ENCODE measurements at places on chromosomes 6 and 20.
A peak's percentile ranks its signal among the peaks of the same experiment; 100 is the strongest.

- no peak for DNase-seq
These were observed 1.2 kb downstream of the TAB2 start for GRCh38 chr6:149318581-149319286.

DNA sequence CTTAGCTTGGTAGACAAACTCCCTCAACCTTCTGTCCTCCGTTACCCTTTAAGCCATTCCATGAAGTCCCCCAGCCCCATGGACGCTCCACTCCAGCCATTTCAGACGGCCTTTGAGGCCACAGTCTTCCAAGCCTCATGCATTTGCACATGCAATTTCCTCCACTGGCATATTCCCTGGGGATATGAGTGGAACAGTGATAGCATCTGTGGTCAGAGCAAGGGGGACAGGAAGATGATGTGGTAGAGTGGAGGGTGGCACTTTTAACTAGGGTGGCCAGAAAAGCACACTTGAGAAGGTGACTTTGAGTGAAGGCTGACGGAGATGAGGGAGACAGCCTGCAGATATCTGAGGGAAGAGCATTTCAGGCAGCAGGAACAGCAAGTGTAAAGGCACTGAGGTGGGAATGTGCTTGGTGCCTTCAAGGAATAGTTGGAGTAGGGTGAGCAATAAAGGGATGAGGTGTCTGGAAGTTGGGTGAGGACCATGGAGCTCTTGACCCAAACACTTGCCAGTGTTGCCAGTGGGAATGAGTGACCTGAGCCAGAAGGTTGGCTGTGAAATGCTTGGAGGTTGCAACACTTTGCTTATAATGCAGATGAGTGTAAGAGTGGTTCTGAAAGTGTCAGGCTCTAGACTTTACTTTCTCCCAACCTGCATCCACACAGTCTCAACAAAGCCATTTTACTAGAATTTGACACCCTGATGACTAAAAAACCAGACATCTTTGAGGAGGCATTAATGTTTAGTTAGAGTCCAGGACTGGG, 275.6 kb upstream of the SUPT3H start:
- no peak for DNase-seq

DNA sequence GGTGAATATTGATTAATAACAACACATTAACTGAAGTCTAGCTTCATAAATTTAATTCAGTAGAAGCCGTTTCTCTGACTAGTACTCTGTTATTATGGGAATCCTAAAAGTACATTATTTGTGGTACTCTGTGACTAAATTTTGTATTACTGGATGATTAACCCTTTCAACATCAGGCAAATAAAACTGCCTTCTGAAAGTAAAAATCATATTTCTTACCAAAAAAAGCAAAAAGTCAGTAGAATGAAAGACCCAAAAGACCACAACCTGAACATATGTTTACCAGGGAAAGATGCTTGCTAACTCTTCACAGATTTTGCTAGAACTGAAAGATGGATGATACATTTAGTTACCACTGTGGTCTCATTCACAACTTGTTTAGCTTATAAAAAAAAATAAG, 73.2 kb downstream of the AHI1 start:
- no peak for DNase-seq

- DNase-seq, result no peak
These were observed 67.5 kb downstream of the NDUFAF5 start for GRCh38 chr20:13852306-13852705.

- DNase-seq, result no peak
These were observed 337.9 kb downstream of the CD83 start for GRCh38 chr6:14455427-14455826.

GRCh38 chr6:105519954-105520353, 117.1 kb upstream of the PREP start:
- no peak for DNase-seq

DNA sequence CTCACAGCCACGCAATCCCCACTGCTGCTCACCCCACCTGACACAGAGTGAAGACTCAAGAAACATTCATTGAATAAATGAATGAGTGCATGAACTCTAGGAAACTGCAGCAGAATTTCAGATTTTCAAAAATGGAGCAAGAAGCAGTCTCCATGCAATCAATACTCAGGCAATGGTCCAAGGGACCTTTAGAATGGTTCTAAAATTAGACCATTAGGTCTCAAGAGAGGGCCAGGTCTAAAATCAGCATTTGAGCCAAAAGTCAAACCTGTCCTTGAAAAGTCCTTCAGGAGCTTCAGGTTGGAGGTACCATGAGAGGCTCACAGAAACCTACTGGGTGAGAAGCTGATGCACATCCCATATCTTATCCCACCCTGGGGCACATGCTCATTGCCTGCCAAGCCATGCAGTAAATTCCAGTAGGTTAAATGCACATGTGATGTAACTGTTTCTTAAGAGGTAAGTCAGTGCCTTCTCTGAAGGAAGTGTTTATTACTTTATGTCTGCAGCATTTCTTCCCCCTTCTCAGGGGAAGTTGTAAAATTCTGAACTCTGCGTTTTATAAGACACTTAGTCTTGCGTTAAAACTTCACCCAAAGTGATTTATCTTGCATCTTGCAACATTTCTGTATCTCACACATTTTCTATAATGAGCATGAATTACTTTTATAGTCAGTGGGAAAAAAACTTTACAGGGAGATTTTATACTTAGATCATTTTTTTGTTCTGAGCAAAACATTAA, 126.6 kb downstream of the ADAT2 start:
- no peak for DNase-seq

DNA sequence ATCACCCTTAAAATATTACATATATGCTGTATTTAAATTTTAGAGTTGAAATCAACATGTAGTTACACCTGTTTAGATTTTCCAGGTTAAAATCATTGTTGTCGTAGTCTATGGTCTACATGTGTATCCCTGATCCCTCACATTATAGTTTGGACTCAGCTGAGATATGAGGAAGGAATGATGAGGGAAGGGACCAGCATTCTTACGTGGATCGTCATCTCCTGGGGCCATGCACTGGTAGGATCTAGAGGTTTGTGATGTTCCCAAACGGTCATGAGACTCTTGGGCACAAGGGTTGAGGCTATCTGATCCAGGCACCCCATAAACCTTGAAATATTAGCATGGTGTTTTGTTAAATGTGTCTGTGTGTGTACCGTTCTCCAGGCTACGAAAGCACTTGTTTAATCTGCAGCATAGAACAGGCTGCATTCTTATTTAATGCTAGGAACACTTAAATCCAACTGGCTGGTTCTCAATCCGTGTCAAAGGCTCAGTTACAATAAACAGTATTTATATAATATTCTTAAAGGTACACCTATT, 55.4 kb downstream of the IPCEF1 start:
- DNase-seq, result no peak

DNA sequence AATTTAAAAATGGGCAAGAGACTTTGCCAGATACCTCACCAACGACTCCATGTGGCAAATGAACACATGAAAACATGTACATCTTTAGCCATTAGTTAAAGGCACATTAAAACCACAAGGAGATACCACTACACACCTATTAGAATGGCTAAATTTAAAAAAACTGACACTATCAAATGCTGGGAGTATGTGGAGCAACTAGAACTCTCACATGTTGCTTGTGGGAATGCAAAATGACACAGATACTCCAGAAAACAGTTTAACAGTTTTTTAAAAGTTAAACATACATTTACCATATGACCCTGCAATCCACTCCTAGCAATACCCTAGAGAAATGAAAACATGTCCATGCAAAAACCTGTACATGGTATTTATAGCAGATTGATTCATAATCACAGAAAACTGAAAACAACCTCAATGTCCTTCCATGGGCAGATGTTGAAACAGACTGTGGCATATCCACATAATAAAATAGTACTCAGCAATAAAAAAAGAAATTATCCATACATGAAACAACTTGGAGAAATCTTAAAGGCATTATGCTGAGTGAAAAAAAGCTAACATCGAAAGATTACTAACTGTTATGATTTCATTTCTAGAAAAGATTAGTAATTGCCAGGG, 1.9 kb downstream of the RAB23 start:
- DNase-seq, result no peak

- no peak for DNase-seq
These were observed 63.5 kb upstream of the SMIM29 start for GRCh38 chr6:34312259-34312658.

DNA sequence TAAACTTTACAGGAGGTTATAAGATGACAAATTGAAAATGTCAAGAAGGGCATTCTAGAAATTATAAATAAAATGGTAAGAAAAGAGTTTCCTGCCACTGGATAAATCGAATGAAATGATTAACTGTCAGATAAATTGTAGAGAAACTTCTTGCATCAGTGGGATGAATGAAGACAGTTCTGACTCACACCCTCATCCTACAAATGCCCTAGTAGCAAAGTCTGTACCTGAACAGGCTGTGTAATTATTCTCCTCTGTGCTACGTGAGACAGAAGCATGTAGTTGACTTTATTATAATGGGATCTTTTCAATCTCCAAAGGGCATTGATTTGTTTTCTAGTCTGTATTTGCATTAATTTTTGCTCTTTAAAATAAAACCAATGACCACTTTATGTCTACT, 47.3 kb downstream of the IYD start:
- no peak for DNase-seq

GRCh38 chr6:147508042-147508865, at the start of gene SAMD5:
SAMD5 (plus strand) TSS chr6:147508690; CDS start chr6:147508929, 239 bp downstream.
- DNase-seq, result peak; percentile 87

GRCh38 chr6:89985751-89986493, 91.7 kb downstream of the GJA10 start:
- DNase-seq, result peak; percentile 62

GRCh38 chr6:8549074-8549790, 113.9 kb upstream of the SLC35B3 start:
- DNase-seq, result no peak

DNA sequence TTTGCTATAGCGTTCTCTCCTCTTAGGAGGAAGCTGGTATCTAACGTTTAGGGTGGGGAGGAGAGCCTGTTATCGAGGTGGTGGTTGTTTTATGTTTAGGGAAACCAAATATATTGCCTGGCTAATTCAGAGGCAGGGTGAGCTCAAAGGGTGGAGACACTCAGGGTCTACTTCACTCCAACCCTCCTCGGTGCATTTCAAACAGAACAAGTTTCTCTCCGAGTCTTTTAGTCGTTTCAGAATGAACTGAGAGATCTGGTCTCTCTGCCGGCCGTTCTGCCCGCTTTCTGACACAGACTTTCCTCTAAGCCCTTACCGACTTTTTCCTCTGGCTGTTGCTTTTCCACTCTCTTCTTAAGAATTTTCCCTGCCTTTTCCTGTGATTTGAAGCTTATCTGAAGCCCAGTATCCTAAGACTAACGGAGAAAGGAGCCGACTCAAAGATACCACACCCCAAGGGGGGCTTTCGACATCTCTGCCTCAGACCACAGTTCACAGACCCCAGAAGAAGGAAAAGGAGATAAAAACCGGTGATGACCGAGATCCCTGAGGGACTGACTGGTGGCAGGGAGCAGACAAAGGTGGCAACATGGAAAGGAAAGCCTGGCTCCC, 865 bp downstream of the STK38 start:
- DNase-seq, result no peak

DNA sequence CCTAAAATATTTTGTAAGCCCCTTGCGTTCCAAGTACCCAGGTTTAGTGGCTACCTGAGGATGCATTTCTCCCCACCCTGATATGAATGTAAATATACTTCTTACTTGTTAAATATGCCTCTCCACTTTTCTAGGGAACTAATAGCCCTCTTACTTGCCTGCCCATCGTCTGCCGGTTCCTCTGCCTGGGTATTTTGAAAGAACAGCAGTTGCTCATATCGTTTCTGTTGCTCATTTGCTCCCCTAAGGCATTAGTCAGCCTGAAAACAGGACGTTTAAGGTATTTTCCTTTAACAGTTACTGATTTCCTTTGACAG, 141.3 kb upstream of the CARMIL1 start:
- no peak for DNase-seq

GRCh38 chr6:1057490-1058135, 254.3 kb upstream of the FOXQ1 start:
- no peak for DNase-seq

Data from left hindlimb (tissue), 1 donor.